M059J (cell line): ENCODE measurements at places on chromosomes 7 and 10. TPM values are rescaled to one million over a fixed set of nuclear protein-coding genes. Genes with fewer than 3 reads are reported as not detected.

SYT15B gene
- total RNA-seq = 0.05 TPM in 1 of 2 replicates, not detected in the other

FAM25G gene
- not detected in 2 replicates for total RNA-seq

PNLIPRP2 gene
- total RNA-seq = not detected in 2 replicates

NFKB2 gene
- 9.1 and 20.7 TPM in 2 replicates for total RNA-seq

DNA sequence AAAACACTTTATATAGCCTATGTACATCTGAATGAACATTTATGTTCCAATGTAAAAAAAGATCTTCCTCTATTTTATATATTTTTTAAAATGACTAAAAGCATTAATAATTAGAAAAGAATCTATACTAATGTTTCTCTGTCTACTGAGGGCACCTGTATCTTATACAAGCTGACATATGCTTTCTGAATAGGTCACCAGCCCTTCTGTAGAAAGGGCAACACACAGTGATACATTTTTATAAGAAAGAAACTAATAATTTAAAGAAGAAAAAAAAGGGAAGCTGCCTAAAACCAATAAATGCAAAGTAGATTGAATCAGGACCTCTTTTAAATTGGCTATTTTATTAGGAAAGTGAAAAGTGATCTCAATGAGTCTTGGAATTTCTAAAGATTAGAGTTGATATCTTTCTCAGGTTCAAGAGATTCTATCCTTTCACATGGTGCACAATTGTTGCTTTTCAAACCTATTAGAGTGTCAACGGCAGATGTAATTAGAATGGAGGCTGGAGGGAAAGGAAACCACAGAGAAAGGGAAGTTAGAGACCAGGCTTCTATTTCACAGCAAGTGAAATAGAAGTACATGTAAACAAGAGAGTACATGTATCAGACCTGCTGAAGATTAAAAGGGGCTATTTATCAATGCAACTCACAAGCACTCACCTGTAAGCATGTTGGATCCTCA, 6.3 kb downstream of the MTPN start:
- no peak for DNase-seq

DNA sequence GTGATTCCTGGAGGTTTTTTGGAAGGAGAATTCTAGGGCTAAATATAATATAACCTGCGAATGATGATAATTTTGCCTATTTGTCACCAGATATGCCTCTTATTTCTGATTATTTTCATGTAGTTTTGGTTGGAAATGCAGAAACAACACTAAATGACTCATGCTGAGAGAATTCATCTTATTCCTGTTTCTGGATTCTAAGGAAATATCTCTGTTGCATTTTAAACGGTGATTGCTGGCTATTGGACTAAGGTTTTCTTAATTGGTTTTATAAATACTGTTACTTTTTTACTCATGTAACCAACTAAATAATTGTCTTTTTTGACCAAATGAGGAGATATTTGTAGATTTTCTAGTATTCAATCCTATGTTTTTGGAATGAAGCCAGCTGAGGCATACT, 204.9 kb upstream of the NPSR1 start:
- peak; percentile 34 for DNase-seq

DNA sequence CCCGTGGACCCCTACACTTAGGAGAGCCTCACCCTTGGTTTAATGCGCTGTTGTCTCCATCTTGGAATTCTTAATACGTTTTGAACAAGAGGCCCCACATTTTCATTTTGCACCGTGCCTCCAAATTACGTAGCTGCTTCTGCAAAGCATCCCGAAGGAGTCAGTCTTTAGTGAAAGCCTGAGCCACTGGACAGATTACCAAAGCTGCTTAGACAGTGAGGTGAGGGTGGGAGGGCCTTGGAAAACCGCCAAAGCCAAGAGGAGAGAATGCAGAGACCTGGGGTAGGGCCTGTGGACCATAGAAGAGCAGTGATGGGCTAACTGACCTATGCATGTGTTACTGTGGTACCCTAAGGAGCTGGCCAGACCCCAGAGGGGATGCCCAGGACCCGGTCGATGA, 4.2 kb upstream of the TCAF1 start:
- no peak for DNase-seq

- DNase-seq = peak; percentile 51
Measured at GRCh38 chr10:16891375-16892313, 74.4 kb upstream of the RSU1 start.

GRCh38 chr7:121006711-121007315, 18.3 kb downstream of the CPED1 start:
- no peak for DNase-seq
